Right lobe of liver (tissue), 6 donors: ENCODE measurements at places on chromosomes 7 and 10. TPM values are rescaled to one million over a fixed set of nuclear protein-coding genes. Genes with fewer than 3 reads are reported as not detected.

Gene MUC12
- not detected for total RNA-seq

Gene ANK3
- 7.8 TPM for total RNA-seq

Gene ATOH7
- total RNA-seq: not detected

Gene CTAGE6
- total RNA-seq: not detected

Gene SBDS
- total RNA-seq: 59.2 TPM

Gene IQUB
- 0.19 TPM for total RNA-seq

Gene OPALIN
- not detected for total RNA-seq

Gene HHEX
- total RNA-seq: 46.2 TPM

Gene CFAP70
- total RNA-seq: 1.2 TPM

Gene POU6F2
- 2.1 TPM for total RNA-seq

Gene GATA3
- not detected for total RNA-seq

Gene SFTPD
- total RNA-seq: 0.51 TPM

Gene TSPAN15
- 3.5 TPM for total RNA-seq

Gene RINT1
- 7.2 TPM for total RNA-seq

Gene GJD4
- total RNA-seq: not detected

Gene FAM204A
- 17.7 TPM for total RNA-seq

Gene CBX3
- 42.1 TPM for total RNA-seq

Gene TMEM236
- 0.06 TPM for total RNA-seq

Gene MAGI2
- total RNA-seq: 2.6 TPM

Gene GSTO1
- total RNA-seq: 220 TPM

Gene OGDHL
- total RNA-seq: 65.4 TPM

Gene CALHM3
- not detected for total RNA-seq

Gene CEP55
- total RNA-seq: 0.20 TPM

Gene MSRB2
- 40.2 TPM for total RNA-seq

Gene ZNF3
- 14.0 TPM for total RNA-seq

Gene AGMO
- 58.9 TPM for total RNA-seq

Gene GPC2
- 0.35 TPM for total RNA-seq

Gene VWC2
- not detected for total RNA-seq
